ENCODE measurements at places on chromosomes 5 and 9. TPM values are rescaled to one million over a fixed set of nuclear protein-coding genes. Genes with fewer than 3 reads are reported as not detected.

DNA sequence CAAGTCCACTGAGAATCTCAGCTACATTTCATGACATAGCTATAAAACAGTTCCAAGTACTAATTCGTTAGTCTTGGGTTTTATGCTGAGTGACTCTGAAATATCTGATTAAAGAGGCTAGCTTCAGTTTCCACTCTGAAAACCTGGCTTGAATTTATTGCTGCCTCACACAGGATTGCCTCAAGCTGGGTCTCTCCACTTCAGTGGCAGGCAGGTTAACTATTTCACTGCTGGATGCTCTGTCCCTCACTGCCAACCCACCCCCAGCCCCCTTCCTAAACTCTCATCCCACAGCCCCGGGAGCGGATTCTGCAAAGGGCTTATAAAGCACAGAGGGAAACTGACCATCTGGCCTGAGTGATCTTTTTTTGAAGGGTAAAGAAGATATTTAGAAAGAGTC, 318.3 kb downstream of the MLLT3 start:
- H3K36me3 ChIP-seq, result no peaks in the 10 kb centered on the region
- H3K4me3 ChIP-seq, result no peak overlapping the region
- H3K4me1 ChIP-seq, result no peaks in the 10 kb centered on the region
- no peaks in the 10 kb centered on the region for H3K27me3 ChIP-seq
- H3K27ac ChIP-seq, result no peak overlapping the region

GRCh38 chr5:91611746-91612145, 228.6 kb upstream of the ARRDC3 start:
- no peak overlapping the region for H3K4me3 ChIP-seq
- H3K4me1 ChIP-seq, result no peaks in the 10 kb centered on the region
- no peak overlapping the region for H3K27ac ChIP-seq
- no peaks in the 10 kb centered on the region for H3K36me3 ChIP-seq
- H3K27me3 ChIP-seq, result no peaks in the 10 kb centered on the region

DNA sequence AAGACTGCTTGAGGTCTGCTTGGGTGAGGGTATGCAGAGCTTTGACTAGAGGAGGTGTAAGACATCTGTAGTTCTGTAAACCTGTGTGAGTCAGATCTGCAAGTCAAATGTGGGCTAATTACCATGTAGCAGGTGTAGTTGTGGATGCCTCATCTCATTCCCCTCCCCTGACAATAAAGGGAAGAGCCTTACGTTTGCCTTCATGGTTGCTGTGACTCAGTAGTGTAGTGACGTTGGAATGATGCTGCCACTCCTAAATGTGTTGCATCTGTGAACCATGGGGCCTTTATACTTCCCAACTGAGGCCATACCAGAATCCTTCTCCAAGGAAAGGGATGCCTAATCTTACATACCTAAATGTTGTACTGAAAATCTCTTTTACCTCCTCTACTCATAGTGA, 26.0 kb downstream of the PRDM6 start:
- no peaks in the 10 kb centered on the region for H3K4me1 ChIP-seq
- no peak for DNase-seq
- no peak overlapping the region for H3K4me3 ChIP-seq

Gene FGF1
- total RNA-seq, result not detected

Measured in B cell (primary cell).